ENCODE measurements at places on chromosomes 13 and 19.

- DNase-seq, result no peak
Measured at GRCh38 chr13:27011661-27012060, 159.9 kb downstream of the USP12 start.

DNA sequence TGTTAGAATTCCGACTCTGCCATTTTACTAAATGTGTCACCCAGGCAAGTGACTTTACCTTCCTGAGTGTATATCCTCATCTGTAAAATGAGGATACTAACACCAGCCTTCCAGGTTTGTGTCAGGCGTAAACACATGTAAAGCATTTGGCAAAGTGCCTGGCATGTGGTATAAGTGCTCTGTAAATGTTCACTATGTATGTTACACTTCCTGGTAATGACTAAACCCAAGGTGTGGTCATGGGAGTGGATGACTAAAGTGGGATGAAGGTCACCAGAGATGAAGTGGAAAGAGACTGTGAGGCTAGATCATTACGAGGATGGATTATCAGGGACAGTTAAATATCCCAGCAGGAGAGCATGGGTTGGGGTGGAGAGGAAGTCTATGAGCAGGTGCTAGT, 25.6 kb downstream of the DEDD2 start:
- no peak for DNase-seq

GRCh38 chr19:14048443-14049153, 13.3 kb downstream of the PALM3 start:
- no peak for DNase-seq

DNA sequence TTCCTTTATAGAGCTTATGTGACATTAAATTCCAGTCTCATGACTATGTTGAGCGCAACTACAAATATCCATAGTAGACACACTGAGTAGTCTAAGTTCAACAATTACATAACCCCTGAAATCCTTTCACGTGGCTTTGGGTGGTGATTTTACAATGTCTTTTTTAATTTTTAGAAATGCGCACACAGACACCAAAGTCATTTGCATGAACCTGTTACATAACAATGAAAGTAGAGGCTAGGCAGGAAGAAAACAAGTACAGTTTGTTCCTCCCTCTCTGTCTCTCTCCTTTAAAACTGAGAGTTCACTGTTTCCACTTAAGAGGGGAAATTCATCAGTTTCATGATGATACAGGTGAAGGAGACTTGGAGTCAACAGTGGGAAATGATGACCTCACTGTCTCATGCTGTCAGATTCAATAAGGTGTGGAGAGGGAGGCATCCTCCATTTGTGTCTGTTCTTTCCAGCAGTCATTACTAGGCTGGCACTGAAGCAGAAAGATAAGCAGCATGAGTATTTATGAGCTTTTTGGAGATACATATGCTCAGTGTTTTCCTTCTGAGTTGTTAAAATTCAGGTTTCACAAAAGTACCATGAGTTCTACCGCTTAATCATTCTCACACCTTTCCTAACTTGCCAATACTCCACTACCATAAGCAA, 201.8 kb downstream of the LHFPL6 start:
- no peak for DNase-seq

DNA sequence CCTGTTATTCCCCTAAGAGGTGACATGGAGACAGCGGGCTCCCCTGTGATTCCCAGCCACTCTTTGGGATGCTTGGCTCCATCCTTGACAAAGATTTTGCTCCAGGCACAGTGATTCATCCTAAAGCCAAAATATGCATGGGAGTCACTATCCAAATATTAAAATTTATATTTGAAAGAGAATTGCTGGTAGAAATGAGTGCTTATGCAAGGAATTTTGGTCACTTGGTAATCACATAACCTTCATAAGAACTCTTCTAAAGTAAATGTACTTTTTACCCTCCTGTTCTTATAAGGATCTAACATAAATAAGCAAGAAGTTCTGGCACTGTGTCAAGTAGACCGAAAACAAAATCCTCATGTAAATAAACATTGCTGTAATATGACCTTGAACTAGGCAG, 385.8 kb downstream of the ITGBL1 start:
- no peak for DNase-seq
